ENCODE measurements at places on chromosomes 2 and 18.

DNA sequence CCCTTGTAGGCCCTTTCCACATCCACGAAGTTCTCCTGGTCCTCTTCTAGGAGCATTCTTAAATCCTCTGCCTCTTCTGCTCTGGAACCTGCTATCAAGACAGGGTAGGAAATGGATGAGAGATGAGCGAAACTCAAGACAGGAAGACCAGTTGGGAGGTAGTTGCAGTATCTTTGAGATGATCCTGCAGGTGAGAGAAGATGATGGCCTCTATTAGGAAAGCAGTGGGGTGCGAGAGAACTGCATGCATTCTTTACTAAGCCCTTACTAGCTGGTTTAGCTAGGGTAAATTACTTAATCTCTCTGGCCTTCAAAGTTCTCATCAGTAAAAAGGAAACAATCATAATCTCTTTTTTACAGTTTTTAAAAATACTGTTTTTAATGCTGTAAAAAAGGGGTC, 47.0 kb downstream of the VSNL1 start:
- DNase-seq, result no peak

DNA sequence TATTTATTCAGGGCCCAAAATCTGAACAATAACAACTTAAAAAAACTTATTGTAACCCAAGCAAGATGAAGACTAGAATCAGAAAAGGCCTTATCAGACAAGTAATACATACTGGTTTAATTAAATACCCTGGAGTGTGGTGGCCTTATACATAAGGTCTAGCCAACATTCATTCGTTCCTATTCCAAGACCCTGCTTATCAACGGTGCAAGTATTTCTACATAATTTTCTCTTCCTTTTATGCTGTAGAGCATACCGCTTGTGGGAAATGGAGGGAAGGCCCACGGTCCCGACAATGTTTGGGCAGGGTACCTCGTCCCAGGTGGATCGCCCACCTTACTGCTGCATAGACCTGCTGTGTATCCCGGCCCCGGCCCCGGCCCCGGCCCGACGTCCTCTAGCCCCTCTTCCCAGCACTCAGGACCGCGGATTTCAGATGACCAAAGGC, 708 bp downstream of the ZNF24 start:
- DNase-seq, result no peak

DNA sequence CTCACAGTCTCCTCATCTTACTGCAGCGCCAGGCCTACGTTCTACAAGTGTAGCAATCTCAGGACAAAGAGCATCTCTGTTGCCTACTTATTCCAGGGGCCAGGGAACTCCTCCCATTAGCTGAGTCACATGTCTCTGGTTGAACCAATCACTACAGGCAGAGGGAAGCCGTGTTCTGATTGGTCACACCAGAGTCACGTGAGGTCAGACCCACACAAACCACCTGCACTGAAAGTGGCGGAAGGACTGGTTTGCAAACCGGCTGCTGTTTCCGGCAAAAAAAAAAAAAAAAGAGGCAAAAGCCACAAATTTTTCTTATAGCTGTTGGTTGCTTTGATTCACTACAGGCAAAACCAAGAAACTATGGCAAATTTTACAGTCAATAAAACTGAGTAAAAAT, 21.9 kb upstream of the USP14 start:
- DNase-seq, result no peak

- peak; percentile 32 for DNase-seq
Observed at GRCh38 chr2:29063646-29064345, 10.5 kb downstream of the PCARE start.

GRCh38 chr2:46815121-46815802, 100.3 kb downstream of the MCFD2 start:
- DNase-seq, result no peak

GRCh38 chr2:12080360-12080759, 333.9 kb downstream of the LPIN1 start:
- DNase-seq, result no peak

DNA sequence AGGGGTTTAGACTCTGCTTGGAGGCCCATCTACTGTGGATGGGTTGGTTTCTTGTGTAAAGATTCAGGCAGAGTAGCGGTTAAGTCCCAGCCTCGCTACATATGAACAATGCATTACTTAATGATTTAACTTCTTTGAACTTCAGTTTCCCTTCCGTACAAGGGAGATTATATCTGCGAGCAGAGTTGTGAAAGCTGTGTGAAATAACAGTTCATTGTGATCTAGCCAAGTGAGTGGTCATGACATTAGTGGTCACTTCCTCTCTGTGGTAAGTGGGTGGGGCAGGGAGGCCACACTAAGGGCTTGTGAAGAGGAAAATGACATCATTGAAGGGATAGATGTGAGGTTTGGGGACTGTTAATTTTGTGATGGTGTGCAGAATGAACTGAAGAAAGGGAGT, 14.1 kb upstream of the MEX3C start:
- DNase-seq, result no peak

DNA sequence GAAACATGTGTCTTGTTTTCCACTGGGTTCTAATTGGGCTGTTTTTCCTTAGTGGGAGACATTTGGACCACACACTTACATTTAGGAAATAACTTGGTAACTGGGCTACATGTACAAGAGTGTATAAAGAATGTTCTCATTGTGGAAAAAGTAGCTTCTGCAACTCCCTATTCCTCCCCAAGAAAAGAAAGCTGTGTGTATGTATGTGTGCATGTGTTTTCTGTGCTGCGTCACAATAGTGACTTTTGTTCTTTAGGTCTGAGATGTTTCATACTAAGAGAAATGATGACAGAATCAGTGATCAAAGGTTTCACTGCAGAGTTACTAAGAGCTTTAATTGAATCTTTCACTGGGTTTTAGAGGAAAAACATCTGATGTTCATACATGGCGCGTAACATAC, 82.7 kb downstream of the TANC1 start:
- DNase-seq, result no peak

DNA sequence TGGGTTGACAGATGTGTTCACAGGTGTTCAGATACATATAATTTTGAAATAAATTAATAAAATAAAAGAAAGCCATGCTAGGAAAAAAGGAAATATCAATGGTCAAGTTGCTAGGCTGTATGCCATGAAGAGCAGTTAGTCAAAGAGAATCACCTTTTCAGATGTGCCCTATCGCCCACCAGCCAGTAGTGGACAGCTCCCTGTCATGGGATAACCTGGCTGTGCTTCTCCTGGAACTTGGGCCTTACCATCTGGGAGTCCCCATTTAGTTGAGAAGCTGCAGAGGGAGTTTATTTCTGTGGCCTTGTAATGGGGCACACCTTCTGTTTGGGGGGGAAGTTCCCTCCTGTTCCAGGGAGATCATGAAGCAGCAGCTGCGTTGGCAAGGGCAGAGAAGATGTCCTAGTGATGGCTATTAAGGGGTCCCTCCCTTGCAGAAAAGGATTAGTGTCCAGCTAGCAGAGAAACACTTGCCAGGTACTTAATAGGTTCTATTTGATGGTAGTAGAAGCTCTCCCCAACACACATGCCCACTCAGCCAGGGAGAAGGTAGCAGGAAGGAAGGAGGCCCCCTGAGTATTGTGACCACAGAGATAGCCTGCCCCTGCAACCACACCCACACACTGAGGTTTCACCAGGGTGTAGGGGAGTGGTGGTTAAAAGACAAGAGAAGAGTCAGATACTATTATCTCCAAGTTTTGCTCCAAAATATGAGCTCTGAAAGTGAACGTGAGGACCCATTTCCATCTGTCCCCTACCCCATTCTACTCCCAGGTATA, 117.7 kb downstream of the B3GNT2 start:
- no peak for DNase-seq

GRCh38 chr18:70464343-70465114, 175.7 kb downstream of the SOCS6 start:
- no peak for DNase-seq

DNA sequence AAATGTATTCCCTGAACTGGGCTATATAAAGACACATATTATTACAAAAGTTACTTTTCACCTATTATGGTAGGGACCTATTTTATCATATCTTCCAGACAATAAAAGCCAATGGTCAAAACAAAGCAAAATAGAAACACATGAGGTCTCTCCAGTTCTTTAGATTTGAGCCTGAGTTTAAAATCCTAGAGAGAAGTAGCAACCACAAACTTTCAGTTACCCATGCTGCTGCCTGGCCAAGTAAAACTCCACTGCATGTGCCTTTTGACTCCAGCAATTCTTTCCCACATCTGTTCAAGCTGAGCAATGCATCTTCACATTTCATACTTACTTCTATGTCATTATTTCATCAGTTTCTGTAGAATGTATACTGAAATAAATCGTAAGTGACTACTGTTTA, 405.3 kb downstream of the STK39 start:
- DNase-seq, result no peak

DNA sequence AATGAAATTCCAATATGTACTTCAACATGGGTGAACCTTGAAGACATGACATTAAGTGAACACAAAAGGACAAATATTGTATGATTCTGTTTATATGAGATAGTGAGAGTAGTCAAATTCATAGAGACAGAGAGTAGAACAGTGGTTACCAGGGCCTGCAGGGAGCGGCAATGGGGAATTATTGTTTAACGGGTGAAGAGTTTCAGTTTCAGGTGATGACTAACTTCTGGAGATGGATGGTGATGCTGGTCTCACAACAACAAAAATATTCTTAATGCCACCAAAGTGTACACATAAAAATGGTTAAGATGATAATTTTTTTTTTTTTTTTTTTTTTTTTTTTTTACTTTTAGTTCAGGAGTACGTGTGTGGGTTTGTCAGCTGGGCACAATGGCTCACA, 109.4 kb upstream of the TMEM200C start:
- DNase-seq, result no peak

- DNase-seq, result peak; percentile 14
Observed at GRCh38 chr2:206275312-206276055, 1.0 kb downstream of the ZDBF2 start.

DNA sequence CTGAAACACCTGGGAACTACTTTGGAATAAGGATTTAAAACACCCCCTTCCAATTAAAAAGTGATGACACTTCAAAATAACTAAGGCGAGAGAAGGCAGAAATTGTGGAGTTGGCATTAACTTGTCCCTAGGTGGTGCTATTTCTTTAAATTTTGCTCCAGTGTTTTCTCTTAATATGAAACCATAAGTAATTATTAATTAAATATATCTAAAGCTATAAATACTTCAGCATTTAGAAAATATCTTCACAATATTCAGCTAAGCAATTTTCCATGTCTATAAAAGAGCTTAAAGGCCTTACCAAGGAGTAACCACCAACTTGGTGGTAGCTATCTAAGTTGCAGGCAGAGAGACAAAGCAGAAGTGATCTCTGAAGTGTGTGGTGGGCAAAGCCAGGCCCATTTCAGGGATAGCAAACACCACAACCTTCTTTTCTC, 186.8 kb upstream of the PGAP1 start:
- no peak for DNase-seq

- DNase-seq, result no peak
Observed at GRCh38 chr2:81984969-81985637, 1680.6 kb upstream of the LRRTM1 start.

- DNase-seq, result peak; percentile 39
Observed at GRCh38 chr2:144703852-144704708, 184.2 kb upstream of the ZEB2 start.

GRCh38 chr2:35454966-35455638, 900.5 kb upstream of the CRIM1 start:
- no peak for DNase-seq

DNA sequence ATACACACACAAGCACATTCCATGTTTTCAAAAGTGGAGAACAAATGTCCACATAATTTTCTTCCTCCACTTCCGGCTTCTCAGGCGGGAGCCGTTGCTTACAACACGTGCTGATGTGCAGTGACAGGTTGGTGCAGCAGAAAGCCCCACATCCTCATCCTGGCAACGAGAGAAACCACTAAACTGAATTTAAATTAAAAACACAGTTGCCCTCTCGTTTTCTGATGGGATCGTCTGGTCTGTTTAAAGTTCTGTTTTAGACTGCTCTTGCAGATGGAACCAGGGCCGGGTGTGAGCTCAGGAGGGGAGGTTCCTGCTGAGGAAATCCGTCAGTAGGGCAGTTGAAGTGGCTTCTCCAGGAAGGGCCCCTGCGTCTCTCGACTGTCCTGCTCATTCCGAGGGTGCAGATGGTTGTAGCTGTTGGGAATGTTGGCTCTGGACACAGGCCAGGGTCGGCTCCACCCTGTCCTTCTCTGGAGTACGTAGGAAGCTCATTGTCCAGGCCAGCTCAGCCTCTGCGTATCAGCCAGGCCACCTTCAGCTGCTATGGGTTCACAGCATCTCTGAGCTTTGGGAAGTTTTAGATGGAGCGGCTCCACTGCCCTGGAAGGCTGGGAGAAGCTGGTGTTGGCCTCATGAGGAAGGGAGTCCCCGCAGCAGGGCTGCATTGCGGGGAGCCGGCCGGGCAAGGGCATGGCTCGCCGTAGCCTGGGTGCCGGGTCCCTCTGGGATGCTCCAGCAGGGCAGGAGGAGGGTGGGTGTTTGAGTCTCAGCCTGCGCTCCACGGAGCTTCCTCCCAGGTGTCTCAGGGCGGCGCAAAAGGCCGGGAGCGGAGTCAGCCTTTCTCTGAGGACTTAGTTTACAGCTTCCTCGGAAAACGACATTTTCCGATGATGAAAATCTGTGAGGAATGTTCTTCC, 58.3 kb downstream of the NFATC1 start:
- no peak for DNase-seq

DNA sequence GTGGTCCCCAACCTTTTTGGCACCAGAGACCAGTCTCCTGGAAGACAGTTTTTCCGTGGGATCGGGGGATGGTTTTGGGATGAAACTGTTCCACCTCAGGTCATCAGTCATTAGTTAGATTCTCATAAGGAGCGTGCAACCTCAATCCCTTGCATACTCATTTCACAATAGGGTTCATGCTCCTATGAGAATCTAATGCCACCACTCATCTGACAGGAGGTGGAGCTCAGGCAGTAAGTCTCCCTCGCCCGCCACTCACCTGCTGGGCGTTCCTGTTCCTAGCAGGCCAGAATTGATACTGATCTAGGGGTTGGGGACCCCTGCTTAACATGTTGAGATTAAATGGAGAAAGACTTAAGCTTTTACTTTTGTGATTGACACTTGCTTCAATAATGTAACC, 9.9 kb downstream of the NABP1 start:
- no peak for DNase-seq

- no peak for DNase-seq
Observed at GRCh38 chr18:39380866-39381265, 1815.3 kb upstream of the CELF4 start.

DNA sequence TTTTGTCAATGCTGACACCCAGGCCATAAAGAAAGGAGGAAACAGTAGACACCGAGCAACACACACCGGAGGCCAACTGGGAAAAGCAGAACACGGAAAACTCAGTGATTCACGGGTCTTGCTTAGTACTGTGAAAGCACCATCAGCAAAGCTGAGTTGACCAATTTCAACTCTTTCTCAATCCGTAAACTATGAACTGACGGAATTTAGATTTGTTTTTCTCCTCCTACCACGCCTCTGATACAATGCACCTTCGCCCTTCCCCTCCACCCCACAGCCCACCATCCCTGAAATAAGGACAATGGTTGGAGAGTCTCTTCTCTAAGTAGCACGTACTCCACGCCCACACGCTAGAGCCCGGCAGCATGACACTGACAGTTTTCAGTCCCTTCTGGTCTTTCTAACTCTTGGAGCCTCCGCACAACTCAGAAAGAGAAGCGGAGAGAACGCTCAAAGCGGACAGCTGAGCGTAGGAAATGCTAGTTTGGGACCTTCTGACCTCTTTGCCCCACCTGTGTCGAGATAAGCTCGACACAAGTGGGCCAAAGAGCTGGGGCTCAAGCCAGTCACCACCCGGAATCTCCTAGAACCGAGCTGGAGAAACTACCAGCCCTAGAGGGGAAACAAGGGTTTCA, 669 bp downstream of the LNPK start:
- DNase-seq, result peak; percentile 12
